CD4-positive, alpha-beta T cell treated with Interferon alpha-2 for 1 hour (primary cell): ENCODE measurements at places on chromosomes 2 and 18.

DNA sequence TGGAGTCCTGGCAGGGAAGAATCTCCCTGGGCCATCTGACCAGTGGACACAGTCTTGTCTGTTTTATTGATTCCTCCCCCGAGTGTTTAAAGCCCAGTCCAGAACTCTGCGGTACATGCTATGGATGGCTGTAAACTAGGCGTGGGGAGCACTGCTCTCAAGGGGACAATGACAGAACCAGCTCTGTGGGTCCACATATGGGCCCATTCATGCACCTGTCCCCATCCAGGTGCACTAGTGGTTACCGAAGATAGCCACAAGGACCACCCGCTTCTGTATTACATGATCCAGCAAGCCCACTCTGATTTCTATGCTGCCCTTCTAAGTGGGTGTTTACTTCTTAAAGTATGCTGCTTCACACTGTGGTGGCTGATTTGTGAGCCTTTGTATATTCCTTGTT lies 21.0 kb downstream of the CHST10 start:
- DNase-seq = no peak

GRCh38 chr18:34726286-34727004 lies 16.3 kb downstream of the DTNA start:
- DNase-seq = no peak

- DNase-seq = no peak
Measured at GRCh38 chr2:229162015-229162414, 109.1 kb downstream of the PID1 start.

- DNase-seq = no peak
Measured at GRCh38 chr18:50716902-50717301, 102.9 kb downstream of the MRO start.

DNA sequence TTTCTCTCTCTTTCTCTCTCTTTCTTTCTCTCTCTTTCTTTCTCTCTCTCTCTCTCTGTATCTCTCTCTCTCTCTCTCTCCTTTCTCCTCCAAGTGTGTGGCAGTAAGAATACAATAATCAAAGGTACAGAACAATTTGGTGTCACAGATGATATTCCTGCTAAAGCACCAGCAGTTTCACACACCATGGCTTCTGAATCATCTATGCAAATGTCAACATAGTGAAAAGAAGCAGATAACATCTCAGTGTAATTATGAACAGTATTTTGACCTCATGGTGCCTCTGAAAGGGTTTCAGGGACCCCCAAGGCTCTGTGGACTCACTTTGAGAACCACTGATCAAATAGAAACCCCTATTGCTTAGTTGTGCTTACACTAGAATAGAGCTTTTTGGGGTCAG lies 38.5 kb upstream of the CSRNP3 start:
- no peak for DNase-seq

DNA sequence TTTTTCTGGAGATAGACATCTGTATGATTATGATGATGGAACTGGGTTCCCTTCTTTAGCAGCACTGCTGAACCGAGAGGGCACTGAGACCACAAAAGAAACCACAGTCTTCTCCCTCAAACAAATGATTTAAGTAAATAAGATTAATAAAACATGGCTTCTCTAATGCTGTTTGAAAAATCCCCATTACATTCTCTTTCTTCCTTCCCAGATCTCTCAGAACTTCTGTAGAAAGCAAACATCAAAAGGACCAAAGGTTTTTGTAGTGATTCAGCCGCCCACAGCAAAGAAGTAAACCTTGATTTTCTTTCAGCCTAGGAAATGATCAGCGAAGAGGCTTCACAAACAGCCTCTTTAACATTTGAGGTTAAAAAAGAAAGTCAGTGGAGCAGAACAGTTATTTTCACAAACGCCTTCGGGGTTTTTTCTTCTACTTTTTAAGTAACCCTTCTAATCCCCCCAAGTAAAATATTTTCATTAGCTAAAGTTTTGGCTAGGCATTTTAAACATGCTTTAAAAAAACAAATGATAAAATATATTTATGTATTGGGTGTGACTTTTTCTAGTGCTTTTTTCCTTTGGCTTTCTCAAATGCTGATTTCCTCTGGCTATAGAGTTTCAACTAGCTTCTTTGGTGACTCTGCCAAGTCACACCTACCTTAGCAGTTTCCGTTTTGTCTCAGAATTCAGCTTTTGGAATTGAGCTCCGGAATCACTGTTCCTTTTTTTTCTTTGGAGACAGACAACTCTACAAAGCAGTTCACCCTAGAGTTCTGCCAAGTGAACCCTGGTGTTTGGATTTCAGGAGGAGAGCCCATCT lies 89.6 kb downstream of the UPP2 start:
- DNase-seq = no peak

DNA sequence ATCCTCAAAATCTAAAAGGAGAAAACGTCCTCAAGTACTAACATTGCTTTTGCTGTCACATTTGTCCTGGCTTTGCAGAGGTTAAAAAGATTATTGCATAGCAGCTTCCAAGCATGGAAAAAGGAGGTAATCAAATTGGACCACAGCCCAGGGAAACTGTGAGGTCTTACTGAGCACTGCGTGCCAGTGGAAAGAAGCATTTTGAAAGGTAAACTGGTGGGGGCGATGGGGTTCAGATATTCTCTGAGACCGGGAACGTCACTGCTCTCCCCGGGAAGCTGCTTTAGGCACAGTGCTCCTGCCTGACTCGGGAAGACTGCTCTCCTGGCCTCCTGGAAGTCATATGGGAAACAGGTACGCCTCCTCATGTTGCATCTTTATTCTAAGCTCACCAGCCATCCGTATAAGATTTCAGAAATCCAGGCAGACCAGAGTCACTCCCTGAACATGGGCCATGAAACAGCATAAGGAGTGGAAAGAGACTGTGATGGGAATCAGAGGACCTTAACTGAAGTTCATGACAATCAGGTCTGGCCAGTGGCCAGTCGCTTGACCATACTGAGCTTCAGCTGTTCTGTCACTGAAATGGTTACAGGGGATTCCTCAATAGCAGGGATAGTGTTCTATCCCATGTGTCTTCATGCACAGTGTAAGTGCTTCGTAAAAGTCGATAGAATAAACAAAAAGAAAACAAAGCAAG lies 284.1 kb downstream of the TRIB2 start:
- no peak for DNase-seq

- no peak for DNase-seq
Measured at GRCh38 chr18:8176109-8176508, 433.1 kb upstream of the RAB12 start.
